ENCODE measurements at places on chromosomes 4 and X.

GRCh38 chr4:1171311-1172227 is 814 bp downstream of the SPON2 start:
- DNase-seq: peak; percentile 9

GRCh38 chrX:54785901-54786300 is 12.2 kb downstream of the ITIH6 start:
- peak; percentile 6 for DNase-seq

GRCh38 chr4:26022346-26023202 is 108.6 kb downstream of the SMIM20 start:
- peak; percentile 77 for DNase-seq

GRCh38 chrX:74853255-74853654 is 72.0 kb downstream of the NEXMIF start:
- DNase-seq: no peak

GRCh38 chrX:46712764-46713163 is 46.2 kb downstream of the SLC9A7 start:
- DNase-seq: no peak

DNA sequence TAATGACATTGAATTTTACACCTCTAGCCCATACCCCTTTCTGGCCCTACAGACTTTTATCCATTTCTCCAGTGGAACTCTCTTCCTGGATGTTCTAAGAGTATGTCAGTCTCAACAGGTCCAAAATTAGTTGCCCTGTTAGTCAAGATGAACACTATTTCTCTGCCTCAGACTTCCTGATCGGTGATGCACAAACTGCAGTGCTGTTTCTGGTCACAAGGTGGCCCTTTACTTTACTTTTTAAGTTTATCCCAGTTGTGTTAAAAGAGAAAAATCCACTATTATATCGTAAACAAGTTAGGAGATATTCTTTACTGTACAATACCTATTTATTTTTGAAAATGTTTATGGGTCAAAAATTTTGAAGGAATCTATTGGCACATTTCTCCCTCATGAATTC is 13.1 kb downstream of the TCEAL7 start:
- DNase-seq: peak; percentile 48

- peak; percentile 66 for DNase-seq
Observed at GRCh38 chrX:116526010-116526409, 63.2 kb upstream of the CT83 start.

DNA sequence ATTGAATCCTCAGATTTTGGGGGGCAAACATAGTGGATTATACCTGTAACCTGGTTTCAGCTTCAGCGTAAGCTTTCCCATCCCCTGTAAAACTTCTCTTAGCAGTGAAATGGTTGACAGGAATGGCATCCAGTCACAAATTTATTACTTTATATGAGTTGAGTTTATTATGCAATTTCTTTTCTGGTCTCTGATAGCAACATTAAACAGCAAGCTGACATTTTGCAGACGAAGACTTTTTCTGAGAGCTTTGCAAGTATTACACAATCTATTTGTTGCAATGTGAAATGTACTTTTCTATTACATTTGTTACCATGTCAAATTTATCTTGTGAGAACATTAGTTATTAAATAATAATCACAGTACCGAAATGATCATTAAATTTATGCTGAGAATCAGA is 60.6 kb downstream of the GSPT2 start:
- DNase-seq: peak; percentile 0

DNA sequence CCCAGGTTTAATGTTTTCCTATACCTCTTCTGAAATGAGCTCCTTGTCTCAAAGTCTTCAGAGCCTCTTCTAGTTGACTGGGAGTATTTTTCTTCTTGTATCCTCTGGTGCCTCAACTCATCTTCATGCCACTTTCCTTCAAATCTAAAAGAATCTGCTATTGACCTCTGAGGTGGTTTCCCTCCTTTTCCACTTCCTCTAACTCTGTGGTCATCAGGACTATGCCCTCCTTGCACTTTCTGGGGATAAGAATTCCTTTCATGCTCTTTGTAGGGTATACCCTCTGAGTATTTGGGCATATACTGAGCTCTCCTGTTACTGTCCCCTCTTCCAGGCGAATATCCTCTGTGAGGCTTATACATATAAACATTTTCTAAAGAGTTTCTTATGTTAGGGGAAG is 24.8 kb downstream of the BCLAF3 start:
- DNase-seq: no peak

DNA sequence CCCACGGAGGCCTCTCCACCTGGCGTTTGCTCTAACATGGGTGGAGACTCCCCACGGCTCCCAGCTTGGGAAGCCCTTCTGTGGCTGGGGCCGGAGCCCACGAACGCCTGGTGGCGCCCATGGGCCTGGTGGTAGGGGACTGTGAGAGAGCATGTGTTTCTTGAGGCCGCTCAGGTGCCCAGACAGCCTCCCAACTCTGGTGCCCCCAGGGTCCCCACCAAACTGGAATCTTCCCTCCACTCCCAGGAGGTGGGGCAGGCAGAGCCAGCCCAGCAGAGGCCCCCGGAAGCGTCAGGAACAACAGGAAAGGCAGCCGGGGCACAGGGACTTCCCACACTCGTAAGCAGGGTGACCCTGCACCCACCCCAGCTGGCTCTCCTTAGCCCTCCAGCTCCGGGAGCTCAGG is 33.3 kb upstream of the FGFR3 start:
- no peak for DNase-seq

DNA sequence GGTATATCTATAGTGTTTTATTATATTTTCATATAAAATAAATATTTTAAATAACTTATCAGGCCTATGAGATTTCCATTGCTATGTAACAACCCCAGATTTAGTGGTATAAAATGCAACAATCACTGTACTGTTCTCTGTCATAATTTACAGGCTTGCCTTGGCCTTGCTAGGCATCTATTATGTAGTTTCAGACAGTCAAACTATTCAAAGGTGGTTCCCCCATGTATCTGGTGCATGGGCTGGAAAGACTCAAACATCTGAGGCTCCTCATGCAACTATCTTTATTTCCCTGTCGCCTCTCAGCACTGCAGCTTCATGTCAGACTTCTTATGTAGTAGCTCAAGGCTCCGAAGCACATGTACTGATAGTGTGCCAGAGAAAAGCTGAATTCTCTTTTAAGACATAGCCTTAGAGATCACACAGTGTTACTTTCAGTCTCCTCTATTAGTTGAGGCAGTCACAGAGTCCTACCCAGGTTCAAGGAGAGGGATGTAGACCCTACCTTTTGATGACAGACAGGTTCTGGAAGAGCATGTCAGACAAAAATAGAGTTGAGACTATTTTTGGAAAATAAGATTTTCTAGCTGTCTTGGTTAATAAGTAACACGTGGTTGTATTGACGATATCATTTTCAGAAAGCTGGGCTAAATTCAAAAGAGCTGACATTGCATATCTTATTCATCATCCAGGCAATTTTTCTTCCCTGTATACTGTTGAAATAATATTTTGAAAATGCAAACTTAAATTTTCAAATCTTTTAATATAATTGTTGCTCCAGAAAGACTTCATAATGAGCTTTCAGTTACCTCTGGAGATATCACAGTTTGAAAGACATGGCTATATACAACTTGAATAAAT is 19.4 kb downstream of the MTTP start:
- DNase-seq: no peak

DNA sequence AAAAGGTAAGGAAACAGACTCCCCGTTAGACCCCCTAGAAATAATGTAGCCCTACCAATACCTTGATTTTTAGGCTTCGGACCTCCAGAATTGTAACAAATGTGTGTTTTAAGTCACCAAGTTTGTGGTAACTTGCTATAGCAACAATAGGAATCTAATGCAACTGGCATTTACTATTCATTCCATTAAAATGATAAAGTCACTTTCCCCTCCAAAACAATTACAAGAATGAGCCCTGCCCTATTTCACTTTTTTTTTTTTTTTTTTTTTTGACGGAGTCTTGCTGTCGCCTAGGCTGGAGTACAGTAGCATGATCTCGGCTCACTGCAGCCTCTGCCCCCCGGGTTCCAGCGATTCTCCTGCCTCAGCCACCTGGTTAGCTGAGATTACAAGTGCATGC is 3.5 kb upstream of the DDX60L start:
- no peak for DNase-seq

GRCh38 chr4:158094413-158095134 is 78.3 kb downstream of the GASK1B start:
- DNase-seq: peak; percentile 88

DNA sequence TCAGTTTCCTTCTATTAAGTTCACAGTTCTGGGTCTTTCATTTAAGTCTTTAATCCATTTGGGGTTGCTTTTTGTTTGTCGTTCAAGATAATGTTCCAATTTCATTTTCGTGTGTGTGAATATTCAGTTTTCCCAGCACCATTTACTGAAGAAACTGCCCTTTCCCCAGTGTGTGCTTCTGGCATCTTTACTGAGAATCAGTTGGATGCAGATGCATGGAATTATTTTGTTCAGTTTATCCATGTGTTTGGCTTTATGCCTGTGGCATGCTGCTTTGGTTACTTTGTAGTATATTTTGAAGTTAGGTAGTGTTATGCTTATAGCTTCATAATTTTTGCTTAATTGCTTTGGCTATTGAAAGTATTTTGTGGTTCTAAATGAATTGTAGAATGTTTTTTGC is 163.8 kb upstream of the HDX start:
- no peak for DNase-seq

- no peak for DNase-seq
Observed at GRCh38 chr4:88075336-88075735, 67.9 kb downstream of the PKD2 start.

DNA sequence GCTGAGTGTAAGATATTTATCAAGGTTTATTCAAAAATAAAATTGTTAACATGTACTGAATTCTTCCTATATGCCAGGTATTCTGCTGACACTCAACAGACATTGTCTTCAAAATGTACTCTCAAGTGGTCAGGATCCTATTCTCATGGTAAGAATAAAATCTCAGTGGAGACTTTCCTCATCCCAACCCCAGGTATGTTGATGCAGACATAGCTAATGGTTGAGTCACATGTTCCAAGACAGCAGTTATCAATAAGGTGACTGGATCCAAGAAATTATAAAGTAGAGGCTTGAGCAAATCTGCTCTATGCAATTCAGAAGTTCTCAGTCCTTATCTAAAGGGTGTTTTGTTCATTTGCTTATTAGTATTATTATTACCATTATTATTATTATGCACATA is 115.2 kb upstream of the GABRA2 start:
- no peak for DNase-seq

- no peak for DNase-seq
Observed at GRCh38 chr4:97349468-97350186, 793.6 kb downstream of the STPG2 start.

- no peak for DNase-seq
Observed at GRCh38 chr4:70313736-70314135, 21.0 kb upstream of the CABS1 start.

- no peak for DNase-seq
Observed at GRCh38 chr4:38563707-38564495, 100.1 kb upstream of the KLF3 start.

Measured in epithelial cell of esophagus (primary cell).